GM18507 (cell line): ENCODE measurements at places on chromosomes 12 and 14.

- no peak for DNase-seq
These were observed 37.1 kb upstream of the PELI2 start for GRCh38 chr14:56081139-56081538.

GRCh38 chr14:105196265-105196960, 15.3 kb upstream of the NUDT14 start:
- DNase-seq = no peak

DNA sequence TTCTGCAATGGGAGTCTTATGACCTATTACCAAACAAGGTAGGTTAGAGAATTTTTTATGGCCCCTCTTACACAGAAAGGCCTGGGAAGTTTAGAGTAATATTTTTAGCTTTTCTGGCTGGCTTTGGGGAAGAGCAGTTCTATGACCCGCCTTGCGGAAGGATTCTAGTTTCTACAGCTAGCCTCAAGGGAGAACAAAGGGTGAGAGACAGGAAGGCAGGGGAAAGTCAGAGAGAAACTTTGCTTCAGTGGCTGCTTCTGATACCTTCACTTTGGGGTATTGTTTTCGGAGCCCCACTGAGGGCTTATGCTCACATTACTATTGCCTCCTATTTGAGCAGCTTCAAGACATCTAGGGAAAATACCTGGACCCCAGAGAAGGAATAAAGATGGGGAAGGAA, 80.7 kb upstream of the NUDT4 start:
- DNase-seq = peak; percentile 25

DNA sequence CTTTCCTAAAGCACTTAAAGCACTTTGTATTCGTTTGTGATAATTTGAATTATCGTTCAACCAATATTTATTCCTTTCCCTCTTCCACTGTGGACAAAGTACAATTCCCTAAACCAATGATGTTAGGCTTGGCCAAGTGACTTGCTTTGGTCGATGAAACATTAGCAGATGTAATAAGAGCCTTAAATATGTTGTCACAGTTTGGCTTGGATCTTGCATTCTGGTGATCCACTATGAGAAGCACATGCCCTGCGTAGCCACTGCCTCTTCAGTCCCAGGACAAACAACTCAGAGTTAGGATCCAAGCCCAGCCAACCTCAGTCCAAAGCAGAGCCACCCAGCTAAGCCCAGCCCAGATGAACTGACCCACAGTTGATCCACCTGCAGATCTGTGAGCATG, 8.4 kb upstream of the C12orf75 start:
- DNase-seq = no peak

- no peak for DNase-seq
These were observed 274.4 kb downstream of the FBXL14 start for GRCh38 chr12:1320021-1320420.

- no peak for DNase-seq
These were observed 131.1 kb downstream of the GCH1 start for GRCh38 chr14:54771411-54772027.

GRCh38 chr12:2291947-2292346, 239.2 kb downstream of the CACNA1C start:
- no peak for DNase-seq
